Stimulated activated CD8-positive, alpha-beta memory T cell treated with anti-CD3 and anti-CD28 coated beads, Interleukin-15, amount 100 ng/mL, for 48 hours (primary cell): ENCODE measurements at places on chromosomes 1 and 21.

- no peak for DNase-seq
These were observed 375.8 kb upstream of the VAMP3 start for GRCh38 chr1:7395251-7395650.

GRCh38 chr1:115052454-115053083 is 22.9 kb downstream of the TSHB start:
- DNase-seq = no peak

DNA sequence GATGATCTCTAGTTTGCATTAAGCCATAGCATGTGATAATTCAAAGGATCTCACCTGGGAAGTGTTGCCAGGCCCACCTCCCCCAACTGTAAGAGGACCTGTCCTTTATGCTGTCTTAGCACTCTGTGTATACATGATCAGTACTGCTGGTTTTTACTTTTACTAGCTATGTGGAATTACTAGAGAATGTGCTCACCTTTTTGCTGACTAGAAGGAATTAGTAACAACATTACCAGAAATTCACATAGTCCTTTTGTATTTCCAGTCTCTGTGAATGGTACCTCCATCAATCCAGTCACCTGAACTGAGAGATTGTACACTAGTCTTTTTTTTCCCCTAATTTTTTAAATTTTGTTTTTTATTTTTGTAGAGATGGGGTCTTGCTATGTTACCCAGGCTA is 46.6 kb downstream of the EEIG2 start:
- no peak for DNase-seq

GRCh38 chr1:231159963-231160761 is 1.7 kb upstream of the TRIM67 start:
- no peak for DNase-seq
